ENCODE measurements at places on chromosomes 1 and 21.

DNA sequence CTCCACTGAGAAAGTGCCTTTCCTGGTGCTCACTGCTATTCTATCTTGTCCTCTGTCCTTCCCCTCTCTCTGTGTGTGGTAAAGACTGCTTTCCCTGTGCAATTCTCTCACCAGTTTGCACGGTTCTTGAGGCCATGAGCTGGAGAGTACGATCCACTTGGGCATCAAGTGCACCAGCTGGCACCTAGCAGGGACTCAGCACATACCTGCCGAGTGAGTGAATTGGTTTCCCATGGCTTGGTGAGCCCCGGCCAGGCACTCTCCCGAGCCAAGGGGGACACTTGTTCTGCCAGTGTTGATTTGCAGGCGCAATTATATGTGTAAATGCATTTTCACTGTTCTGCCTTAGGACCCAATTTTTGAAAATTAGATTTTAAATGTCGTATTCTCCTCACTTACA is 313.5 kb downstream of the DISC1 start:
- no peak for DNase-seq

DNA sequence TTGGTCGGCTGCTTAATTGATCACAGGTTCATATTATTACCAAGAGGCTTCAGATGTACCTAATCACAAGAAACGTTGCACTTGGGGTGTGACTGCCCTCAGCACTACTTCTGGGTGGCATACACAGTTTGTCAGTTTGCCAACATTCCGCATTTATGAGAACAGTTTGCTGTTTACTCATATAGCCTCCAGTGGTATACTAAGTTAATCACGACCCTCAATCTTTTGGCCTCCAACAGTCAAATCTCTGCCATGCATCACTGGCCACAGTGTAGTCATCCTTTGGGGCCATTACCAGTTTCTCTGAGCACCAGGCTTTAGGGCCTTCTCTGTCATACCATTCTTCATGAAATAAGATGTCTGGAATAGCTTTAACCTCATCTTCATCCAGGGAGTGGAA is 62.8 kb upstream of the BCL9 start:
- DNase-seq: no peak

- no peak for DNase-seq
Observed at GRCh38 chr1:48831120-48831978, 54.7 kb upstream of the BEND5 start.

DNA sequence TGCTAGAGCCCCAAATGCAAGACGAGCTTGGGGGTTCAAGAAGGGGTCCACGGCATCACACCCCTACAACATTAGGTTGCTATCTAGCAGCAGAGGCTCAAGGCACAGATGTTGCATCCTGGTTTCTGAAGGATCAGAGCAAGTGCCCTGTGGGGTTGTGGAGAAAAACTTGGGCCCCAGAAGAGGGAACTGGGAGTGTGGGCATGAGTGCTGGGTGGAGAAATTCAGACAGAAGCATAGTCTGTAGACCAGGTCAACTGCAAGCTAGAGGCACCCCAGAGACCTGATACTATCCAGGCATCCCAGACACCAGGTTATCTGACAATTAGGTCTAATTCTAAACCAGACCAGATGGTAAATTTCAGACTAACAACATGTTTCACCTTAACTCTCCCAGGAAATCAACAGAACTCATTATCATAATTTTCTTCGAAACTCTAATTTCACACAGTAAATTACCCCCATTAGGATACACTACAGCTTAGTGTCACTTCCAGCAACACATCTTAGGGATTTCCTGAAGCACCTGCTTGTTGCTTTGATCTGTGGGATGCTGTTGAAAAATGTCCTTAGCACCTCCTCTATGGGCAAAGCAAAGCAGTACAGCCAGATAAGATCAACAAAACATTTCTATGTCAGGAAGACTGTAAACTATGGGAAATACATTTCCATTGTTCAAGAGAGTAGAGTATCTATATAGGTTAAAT is 179.3 kb downstream of the VAV3 start:
- DNase-seq: no peak

DNA sequence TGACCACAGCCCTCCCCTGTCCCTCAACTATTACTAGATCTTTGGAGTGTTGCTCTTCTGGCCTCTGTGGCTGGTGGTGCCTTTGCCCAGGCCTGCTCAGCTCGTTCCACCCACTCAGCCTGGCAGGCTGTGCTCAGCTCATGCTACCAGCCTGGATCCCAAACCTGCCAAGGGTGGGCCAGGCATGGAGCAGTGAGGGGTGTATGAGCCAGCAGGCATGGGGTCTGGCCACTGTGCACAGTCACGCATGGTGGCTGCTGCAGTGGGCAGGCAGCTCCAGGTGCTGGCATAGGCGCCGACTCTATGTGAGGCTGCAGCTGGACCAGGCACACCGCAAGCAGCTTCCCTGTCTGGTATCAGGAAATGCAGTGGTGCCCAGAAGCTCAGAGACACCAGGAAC is 449.9 kb downstream of the MATN1 start:
- DNase-seq: no peak

DNA sequence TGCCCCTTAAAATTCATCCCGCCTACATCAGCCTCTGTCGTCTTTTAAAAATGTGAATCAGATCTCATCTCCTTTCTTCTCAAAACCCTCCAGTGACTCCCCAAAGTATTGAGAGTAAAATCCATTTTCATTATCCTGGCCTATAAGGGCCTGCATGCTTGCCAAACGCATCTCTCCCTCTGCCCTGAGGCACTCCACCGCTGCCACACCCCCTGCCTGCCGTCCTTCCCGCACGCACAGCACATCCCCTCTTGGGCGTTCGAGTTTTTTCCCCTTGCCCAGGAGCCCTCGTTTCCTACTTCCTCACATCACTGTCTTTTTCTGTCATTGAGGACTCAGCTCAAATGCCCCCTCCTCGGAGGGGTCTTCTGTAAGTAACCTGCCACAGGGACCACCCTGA is 53.3 kb upstream of the MTR start:
- DNase-seq: no peak

- no peak for DNase-seq
Observed at GRCh38 chr1:171990371-171990770, 149.1 kb downstream of the DNM3 start.

- no peak for DNase-seq
Observed at GRCh38 chr21:33802481-33802880, 113.1 kb downstream of the ATP5PO start.

DNA sequence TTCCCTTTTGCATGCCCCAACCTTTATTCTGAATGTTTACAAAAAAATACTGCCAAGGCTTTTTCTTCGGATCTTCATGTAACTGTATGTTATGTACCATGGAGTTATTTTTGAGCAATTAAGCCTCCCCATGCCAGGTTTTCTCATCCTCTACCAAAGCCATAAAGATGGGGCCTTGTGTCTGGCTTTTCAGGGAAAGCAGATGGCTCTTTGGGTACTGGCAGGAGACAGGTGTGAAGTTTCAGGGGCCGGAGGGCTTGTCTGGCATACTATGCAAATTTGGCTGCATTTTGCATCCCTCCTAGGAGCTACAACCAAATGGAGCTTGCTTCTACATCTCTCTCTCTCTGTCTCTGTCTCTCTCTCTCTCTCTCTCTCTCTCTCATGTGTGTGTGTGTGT is 28.1 kb upstream of the PLXNA2 start:
- DNase-seq: no peak

GRCh38 chr1:154466206-154466605 is 35.8 kb upstream of the TDRD10 start:
- no peak for DNase-seq

DNA sequence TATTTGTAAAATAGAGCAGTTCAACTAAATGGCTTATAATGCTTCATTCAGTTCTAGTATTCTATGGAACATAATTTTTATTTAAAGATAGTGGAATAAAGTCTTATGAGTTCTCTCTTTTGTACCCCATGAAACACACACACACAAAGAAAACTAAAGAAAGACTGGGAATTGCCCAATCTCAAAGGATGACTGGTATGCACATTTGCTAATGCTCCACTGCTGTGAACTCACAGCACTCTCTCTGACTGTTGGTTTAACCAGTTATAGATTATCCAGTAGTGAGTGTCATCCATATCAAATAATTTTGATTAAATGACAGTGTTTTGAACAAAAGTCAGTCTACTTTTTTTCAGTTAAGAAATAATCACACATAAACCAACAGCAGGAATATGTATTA is 1082.4 kb upstream of the B3GALT2 start:
- peak; percentile 51 for DNase-seq

DNA sequence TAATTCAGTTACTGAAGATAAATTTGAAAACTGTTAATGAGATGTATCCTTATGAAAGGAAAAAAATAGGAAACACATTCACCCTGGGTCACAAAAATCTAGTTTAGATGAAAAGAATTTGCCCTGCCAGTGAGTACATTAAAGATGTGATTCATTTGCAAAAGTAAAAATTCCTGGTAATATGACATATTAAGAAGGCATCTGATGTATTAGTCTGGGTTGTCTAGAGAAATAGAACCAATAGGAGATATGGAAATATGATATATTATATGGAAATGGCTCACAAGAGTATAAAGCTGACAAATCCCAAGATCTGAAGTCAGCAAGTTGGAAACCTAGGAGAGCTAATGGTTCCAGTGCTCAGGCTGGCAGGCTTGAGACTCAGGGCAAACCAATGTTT is 153.8 kb downstream of the MRPL39 start:
- DNase-seq: peak; percentile 69

- peak; percentile 97 for DNase-seq
Observed at GRCh38 chr21:31335957-31336738, 7.9 kb downstream of the TIAM1 start.

DNA sequence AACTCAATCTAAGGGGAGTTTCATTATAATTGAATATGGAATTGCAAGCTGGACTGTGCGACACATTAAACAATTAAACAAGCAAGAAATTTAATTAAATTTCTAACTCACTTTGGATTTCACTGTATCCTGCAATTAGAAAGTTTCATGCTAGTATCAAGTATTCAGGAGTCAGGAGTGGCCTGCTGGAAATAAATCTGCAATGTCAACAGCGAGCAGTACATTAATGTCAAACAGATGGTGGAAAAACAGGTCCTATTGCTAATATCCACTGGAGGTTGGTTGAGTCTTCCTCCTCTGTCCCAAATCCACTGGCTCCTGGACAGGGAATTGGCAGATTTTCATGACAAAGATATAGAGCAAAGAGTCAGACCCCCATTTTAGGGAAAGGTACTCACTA is 237.1 kb downstream of the VAV3 start:
- no peak for DNase-seq

Data from fibroblast of skin of scalp (primary cell).